Activated CD4-positive, alpha-beta T cell treated with anti-CD3 and anti-CD28 coated beads, Interleukin-2, amount 50 U/mL, for 24 hours (primary cell): ENCODE measurements at places on chromosomes 3 and 15.

GRCh38 chr3:84943379-84943778 is 15.4 kb upstream of the CADM2 start:
- DNase-seq, result no peak

DNA sequence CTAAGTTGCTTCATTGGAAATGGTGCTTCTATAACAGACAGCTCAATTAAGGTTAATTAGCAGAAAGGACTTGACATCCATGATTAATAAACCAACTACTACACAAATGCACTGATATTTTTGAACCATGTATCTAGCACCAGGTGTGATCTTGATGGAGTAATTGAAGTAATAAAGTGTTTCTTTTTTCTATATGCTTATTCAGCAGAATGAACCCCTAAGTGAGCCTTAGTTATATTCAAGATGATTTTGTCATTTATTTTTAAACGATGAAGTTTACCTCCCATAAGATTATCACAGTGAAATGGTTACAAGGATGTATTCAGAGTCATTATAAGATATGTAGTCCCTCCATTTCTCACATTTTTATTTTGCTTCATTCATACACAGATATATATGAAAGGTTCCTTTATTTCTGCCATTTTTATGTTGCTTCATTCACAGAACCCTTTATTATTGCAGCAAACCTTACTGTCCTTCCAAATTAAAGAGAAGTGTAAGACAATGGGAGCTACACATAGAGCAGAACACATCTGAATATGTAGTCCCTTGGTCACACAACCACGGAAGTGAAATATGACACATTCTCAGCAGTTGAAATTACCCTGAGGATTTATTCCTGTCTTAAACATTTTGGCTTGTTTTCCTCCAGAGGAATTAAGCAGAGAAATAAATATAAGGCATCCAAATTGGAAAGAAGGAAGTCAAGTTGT is 295.0 kb downstream of the RAP2B start:
- DNase-seq, result no peak

GRCh38 chr3:156559321-156559720 is 4.4 kb upstream of the SSR3 start:
- DNase-seq, result no peak

GRCh38 chr15:93019971-93020370 is 69.0 kb downstream of the RGMA start:
- no peak for DNase-seq

DNA sequence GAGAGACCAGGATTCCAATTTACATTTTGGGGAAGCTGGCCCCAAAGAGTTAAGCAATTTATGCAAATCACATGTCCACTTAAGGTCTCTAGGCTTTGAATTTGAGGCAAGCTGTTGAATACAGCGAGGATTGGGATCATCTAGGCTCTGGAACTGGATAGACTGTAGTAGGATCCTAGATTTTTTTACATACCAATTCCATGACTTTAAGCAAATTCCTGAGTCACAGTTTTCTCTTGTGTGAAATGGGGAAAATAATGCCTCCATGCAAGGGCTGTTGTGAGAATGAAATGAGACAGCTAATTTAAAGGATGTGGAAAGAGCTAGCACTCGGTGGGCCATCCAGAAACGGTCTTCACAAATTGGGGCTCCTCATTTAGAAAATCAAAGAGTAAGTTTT is 103.4 kb downstream of the MINAR1 start:
- DNase-seq, result no peak

GRCh38 chr3:152109038-152109437 is 159.7 kb upstream of the MBNL1 start:
- DNase-seq, result no peak

DNA sequence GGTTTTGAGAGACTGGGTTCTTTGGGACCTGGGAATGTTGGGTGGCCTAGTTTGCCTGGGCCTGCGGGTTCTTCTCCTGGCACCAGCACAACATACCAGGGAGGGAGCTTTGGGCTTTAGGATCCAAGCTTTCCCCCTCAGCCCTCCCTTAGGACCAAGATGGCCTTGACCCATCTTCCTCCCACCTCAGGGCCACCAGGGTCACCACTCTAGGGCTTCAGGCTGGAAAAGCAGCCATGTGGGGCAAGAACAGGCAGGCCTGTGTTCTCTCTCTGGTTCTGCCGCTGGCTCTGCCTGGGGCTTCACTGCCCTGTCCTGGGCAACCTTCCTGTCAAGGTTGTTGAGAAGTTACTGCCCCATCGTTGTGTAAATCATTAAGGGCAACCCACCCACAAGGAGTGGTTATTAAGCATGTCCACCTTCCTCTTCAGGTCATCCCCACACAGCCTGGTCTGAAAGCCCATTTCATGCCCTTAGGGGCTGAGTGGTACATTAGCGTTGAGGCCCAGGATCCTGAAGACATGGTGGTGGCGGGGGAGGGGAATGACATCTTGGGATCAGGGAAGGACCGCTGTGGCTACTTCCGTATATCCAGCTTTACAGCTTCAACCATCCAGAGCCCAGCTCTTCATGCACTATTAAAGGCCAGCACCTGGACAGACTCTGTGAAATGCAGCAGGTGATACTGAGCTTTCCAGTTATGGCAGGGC is 652 bp downstream of the DUOX1 start:
- DNase-seq, result no peak

DNA sequence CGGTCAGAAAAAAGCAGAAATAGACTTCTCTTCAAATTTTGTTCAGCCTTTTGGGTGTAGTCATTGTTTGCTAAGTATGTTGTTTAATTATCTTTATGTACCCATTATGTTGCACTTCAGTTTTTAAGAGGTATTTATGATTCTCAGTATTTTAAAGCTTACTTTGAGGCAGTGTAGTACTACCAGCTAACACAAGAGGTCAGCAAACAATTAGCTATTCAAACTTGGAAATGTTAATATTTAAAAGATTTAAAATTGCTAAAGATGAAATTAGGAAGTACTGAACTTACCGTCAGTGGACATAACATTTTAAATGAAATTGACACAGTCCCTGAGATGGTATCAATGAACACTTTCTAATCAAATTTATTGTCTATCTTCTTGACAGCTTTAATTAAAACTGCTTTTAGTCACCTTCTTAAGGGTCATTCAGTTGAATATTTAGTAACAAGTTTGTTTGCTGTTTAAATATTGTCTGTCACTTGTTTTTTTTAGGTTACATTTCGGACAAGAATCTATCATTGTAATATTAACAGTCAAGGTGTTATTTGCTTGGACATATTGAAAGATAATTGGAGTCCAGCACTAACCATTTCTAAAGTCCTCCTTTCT is 28.1 kb downstream of the NKIRAS1 start:
- peak; percentile 7 for DNase-seq

DNA sequence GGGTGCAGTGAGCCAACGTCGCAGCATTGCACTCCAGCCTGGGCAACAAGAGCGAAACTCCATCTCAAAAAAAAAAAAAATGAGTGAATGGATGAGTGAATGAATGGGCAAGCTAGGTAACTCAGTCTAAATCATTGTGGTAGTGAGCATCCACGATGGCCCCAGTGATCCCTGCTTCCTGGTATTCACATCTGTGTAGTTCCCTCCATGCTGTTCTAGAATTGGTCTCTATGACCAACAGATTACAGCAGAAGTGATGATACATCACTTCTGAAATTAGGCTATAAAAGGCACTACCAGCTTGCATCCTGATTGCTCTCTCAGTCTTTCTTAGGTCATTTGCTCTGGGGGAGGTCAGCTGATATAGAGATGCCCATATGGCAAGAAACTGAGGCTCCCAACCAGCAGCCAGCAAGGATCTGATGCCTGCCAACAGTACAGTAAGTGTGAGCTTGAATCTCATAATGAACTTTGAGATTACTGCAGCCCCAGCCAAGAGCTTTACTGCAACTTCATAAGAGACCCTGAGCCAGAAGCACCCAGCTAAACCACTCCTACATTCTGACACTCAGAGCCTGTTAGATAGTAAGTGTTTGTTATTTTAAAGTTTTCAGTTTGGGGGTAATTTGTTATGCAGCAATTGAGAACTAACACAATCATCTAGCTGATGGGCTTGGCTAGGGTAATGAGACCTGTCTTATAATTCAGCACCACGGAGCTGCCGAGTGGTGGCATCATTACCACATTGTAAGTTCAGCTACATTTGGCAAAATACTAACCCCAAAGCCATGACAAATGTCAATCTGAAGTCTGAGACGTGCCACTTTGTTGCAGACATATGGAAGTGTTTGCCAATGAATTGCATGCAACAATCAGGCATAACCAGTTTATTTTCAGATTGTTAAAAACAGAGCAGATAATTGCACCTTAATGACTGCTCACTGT is 53.0 kb downstream of the KLHL6 start:
- no peak for DNase-seq

DNA sequence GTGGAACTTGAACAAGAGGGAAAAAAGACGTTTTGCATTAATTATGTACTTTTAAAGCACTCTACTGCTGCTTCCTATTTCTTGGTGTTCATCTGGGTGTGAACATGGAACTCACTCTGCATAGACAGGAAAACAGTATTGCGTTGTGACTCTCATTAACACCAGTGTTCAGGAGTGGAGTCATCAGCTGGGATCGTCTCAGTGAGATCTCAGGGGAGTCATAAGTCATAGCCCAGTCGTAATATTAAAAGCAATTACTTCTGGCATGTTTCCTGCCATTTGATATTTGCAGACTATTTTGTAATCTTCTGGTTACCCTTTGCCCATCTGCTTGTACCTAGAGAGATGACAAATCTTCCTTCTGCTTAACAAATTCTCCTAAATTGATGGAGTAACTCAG is 462.0 kb upstream of the ATP11B start:
- no peak for DNase-seq

DNA sequence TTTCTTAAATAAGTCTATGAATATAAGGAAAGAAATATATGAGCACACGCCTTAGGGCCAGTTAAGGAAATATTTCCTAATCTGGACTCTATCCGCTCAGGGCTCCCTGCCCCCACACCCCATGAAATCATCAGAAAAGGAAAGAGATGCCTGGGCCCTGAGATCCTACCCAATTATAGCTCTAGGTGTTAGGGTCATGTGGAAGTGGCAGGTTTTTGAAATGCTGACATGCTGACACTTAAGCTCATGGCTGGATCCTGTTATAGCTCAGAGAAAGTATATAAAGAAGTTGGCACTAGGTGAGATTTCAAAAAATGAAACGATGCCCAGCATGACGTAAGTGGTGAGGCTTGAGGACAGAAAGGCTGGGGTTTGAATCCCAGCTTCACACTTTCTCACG is 43.5 kb upstream of the AKAP13 start:
- DNase-seq, result no peak

DNA sequence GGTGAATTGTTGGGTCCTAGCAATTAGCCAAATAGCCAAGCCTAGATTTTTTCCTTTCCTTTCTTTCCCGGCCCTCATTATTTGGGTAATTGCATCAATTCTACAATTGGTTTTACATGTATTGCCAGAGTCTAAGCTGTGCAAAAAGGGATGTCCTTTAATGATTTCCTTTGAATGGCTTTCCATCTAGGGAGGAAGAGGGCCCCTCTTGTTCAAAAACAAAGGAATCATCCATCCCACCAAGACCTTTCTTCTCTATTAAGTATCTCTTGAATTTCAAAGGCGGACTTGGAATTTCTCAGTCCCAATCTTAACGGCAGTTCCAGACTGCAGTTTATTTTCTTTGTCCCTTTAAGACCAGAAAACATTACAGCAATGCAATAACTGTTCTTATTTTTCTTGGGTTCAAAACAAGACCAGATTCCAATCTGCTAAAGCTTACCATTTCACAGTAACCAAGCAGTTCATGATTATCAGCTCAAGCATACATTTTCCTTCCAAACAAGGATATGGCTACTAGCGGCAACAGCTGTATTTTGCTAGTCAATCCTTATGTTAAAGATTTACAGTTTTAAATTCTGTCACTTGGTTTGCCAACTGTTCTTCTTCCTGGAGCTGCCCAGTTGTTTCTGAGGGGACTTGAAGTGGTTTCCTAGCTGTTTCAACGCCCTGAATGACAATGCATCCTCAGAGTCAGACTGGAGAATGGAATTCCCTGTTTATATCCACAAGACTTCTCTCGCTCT is 91.4 kb upstream of the LRIG1 start:
- DNase-seq, result no peak

DNA sequence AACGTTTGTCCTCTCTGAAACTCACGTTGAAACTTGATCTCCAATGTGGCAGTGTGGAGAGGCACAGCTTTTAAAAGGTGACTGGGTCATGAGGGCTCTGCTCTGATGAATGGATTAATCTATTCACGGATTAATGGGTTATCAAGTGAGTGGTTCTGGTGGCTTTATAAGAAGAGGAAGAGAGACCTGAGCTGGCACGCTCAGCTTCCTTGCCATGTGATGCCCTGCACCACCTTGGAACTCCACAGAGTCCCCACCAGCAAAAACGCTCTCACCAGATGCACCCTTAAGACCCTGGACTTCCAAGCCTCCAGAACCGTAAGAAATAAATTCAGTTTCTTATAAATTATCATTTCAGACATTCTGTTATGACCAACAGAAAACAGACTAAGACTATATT is 2.6 kb downstream of the PPP1R2 start:
- no peak for DNase-seq

DNA sequence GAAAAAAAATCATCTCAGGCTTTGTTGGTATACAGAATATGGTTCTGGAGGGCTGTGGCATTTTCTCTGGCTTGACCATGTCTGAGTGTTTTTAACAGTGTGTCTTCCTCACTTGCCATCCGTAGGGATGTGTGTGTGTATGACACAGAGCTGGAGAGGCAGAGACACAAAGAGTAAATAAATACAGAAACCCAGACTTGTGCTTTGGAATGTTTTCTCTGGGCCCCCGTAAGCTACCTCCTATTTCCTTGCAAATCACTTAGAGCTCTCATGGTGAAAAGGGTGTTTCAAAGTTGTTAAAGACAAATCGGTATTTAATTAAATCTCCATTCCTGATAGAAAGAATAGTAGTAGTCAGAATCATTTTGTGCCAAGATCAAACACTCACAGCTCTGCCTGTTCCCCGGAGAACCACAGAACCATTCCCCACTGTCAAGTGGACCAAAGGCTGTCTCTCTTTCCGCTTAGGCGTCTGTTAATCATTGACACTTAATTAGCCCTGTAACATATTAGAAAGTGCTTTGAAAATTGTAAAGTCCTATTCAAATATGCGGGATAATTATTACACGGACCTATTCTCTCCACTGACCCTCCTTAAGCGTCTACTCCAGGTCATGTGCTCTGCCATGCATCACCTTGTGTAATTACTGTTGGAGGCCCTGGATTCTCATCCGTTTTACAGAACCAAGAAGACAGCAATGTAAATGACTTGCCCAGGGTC is 313.6 kb upstream of the TLE3 start:
- no peak for DNase-seq
